ENCODE measurements at places on chromosomes 3 and 15.

DNA sequence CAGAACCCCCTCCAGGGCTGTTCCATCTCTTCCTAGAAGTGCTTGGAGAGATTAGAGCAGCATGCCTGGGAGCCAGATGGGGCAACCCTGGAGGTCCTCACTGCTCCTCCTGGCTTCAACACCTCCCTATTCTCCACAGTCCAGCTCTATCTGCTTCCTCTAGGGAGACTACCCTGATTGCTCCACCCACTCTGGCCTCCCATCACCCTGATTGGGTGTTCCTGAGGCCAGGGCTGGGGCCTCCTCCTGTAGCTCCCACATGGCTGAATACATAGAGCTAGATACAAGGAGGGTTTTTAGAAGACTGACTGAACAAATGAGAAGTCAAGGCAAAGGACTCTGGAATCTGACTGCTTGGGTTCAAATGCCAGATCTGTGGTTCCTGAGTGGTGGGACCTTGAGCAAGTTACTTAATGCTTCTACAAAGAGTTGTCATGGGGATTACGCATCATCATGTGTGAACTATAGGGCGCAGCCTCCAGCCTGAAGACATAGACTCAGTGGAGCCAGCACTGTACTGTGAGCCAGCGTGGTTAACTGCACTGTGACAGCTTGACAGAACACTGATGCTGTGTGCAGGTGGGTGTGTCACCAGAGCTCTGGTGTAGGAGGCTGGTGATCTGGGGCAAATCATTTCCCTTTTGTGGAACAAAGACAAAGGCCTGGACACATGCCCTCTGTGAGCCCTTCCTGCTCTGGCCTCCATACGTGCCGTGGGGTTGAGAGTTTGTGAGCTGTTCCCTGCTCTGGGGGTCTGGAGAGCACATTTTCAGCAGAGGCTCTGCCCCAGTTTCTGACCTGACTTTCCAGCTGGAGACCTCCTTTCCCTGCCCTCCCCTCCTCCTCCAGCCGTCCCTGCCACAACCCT, 74.8 kb downstream of the SCN5A start:
- DNase-seq, result no peak

GRCh38 chr3:176839466-176839865, 357.8 kb downstream of the TBL1XR1 start:
- DNase-seq, result no peak

DNA sequence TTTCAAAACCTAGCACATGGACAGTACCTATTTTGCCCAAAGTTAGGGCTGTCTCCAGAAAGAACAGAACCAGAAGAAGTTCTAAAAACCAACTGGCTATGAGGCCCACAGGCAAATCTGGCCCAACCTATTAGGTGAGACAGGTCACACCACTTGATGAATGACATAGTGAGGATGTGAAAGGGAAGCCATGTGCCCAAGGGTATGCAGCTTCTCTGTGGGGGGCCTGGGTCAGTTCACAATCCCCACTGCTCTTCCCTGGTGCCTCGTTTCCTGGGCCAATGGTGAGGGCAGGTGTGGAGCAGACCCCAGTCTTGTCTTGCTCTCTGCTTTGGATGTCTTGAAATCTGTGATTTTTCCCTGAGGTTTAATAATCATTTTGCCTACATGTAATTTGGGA, 8.9 kb downstream of the INSYN1 start:
- no peak for DNase-seq

- DNase-seq, result no peak
These were observed 19.6 kb downstream of the TIMP4 start for GRCh38 chr3:12139111-12139511.

DNA sequence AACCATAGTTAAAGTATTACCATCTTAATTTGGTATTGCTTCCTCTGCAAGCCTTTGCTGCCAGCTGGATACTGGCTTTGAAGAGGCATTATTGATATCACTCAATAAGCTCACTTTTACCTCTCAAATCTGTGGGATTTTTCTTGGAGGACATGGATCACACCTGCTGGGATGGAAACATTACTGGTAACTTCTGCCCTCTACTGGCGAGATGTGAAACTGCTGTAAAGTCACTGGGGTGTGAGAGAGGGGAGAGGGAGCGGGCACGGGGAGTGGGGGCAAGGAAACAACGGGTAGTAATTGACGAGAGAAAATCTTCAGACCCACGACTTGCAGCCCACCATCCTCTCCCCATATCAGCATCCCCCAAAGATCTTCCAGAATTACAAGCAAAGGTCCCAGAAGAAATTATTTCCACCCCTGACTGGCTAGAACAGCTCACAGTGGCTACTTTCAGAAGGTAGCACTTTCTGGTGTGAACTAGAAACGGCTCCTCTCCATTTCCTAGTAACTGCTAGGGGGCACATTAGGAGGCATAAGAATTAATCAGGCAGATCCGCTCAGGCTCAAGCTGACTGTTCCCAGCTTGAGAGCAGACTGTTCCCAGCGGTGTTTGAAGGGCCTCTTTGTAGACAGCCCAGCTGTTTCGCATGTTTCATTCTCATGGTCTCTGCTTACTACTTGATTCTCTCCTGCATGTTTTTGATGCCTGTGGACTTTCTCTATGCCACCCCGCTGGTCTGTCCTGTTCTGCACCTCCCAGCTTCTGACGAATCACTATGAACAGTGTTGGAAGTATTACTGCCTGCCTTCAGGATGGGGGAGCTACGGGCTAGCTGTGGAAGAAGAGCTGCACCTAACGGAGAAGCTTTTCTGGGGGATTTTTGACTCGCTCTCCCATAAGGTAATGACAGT, 230.4 kb upstream of the CHRM5 start:
- peak; percentile 37 for DNase-seq

DNA sequence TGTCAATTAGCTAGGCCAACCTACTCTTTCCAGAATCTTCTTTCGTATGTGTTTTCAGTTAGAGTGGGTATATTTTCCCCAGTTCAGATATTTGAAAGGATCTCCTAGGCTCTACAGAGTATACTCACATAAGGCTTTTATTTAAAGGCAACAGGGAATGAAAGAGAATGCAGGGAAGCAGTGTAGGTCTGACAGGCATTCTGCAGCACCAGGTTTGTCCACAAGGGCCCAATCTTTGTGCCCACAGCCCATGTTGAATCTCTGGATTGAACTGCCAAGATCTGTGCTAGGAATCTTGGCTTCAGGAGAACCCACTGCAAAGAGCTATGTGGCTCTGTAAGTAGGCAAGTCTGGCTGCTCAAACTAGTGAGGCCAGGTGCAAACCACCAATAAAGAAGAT, 24.2 kb upstream of the GALNT15 start:
- DNase-seq, result no peak

- no peak for DNase-seq
These were observed 1.0 kb downstream of the P3H2 start for GRCh38 chr3:190119461-190120268.

GRCh38 chr3:184177331-184177731, 2.7 kb downstream of the AP2M1 start:
- DNase-seq, result no peak

DNA sequence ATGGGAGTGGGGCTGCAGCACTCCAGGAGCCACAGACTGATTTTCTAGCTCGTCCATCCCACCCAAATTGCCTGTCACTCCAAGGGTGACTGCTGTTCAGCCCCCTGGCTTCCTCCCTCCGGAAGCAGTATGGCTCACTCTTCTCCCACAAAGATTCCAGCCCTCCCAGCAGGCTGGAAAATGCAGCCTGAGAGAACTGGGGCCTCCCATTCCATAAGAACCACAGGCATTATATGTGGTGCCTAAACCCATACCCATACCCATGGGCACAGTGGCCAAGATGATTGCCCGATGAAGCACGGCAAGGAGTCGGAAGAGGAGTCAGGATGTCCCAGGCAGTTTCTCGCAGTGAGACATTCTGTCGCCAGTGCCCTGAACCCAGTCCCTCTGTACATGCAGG, 6.0 kb upstream of the VILL start:
- DNase-seq, result no peak

DNA sequence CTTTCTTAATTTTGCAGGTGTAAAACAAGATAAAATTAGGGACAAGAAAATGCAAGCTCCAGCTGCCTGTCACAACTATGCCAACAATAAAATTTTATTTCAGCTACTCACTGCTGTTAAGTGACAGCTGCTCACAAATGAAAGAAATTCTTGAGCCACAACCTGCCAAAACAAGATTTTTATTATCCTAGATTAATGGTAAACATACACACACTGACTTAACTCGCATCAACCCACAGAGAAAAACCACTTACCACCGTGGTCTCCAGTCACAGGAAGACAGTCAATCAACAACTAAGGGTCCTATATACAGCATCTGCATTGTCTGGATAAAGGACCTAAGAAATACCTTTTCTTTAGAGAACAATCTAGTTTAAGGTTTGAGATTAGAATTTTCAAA, 31.3 kb downstream of the EFL1 start:
- peak; percentile 37 for DNase-seq

GRCh38 chr3:12265508-12265907, 23.4 kb upstream of the PPARG start:
- DNase-seq, result no peak

DNA sequence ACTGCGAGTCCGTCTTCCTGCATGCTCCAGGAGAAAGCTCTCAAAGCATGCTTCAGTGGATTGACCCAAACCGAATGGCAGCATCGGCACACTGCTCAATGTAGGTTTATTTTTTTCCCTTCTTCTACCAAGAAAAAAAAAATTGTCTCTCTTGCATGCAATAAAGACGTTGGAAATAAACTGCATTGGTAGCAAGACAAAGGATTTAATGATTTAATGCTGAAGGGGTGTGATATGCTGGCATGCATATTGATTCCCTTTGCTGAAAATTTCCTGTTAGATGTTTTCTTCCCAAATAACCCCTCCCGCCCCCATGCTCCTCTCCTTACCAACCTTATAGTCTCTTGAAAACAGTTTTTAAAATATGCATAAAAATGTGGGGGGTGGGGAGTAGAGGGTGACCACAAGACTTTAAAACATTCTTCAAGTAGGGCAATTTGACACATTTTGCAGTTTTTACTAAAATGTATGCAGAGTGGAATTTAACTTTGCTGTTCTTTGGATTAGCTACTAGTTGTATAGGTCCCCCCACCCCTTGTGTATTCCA, 799 bp downstream of the RARB start:
- DNase-seq, result no peak

- DNase-seq, result no peak
These were observed 5.5 kb upstream of the LEKR1 start for GRCh38 chr3:156820692-156821080.

DNA sequence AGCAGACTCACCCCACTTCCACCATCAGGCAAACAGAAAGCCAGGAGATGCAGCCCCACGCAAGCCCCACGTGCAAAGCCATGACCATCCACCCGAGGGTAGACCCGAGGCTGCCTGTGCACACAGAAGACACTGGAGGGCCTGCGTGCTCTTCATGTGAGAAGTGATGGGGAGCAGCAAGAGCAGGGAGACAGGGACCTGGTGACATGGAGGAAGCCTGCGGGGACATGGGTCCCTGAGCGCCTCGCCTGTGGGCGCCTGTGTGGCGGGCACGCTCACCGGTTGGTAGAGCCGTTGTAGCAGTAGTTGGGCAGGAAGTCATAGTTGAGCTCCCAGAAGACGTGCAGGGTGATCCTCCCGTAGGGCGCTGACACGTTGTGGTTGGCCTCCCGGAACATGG, 65.0 kb downstream of the NIPA2 start:
- DNase-seq, result no peak

GRCh38 chr3:126316031-126316461, 41.2 kb downstream of the KLF15 start:
- DNase-seq, result no peak

GRCh38 chr3:185659942-185660921, 74.1 kb downstream of the SENP2 start:
- peak; percentile 94 for DNase-seq

- DNase-seq, result no peak
These were observed 31.6 kb downstream of the CHST2 start for GRCh38 chr3:143151004-143151731.

DNA sequence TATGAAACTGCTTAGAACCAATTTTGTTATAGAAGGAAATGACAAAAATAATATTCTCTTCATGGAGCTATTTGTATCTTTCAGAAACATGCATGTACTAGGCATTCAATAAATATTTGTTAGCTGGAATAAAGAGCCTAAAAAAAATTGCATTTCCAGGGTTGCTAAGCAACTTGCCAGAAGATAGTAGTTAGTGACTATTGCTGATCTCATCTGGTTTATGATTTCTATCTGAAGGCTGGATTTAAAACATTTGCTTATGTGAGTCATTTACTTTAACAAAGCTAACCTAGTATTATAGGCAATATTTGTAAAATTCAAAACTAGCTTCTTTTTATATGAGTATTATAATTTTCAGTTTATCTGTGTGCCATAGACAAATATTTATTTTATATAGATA, 78.3 kb downstream of the NAALADL2 start:
- DNase-seq, result no peak

- DNase-seq, result no peak
These were observed 174.0 kb upstream of the TP63 start for GRCh38 chr3:189457201-189457607.

- DNase-seq, result no peak
These were observed 5.0 kb downstream of the CHST13 start for GRCh38 chr3:126528800-126529541.

Data from NCI-H1105 treated with DMSO at 0.1 percent for 48 hours (cell line).